Fibroblast of the aortic adventitia (primary cell): ENCODE measurements at places on chromosomes 12 and 14. TPM values are rescaled to one million over a fixed set of nuclear protein-coding genes. Genes with fewer than 3 reads are reported as not detected.

DNA sequence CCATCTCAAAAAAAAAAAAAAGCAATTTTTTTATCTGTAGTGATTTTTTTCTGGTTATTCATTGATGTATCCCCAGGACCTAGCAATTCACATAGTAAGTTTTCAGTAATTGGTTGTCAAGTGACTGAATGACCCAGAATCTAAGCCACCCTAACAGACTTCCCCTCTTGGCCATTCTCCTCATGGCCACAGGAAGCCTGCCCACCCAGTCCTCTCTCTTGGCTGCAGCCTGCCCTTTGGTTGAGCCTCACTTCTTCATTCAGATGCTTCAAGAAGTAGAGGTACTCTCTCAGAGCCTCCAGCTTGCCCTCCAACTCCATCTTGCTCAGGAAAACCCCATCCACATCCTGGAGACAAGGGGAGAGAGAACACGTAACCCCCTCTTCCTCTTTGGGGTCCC lies 2.8 kb downstream of the KRT78 start:
- no peak for DNase-seq

DNA sequence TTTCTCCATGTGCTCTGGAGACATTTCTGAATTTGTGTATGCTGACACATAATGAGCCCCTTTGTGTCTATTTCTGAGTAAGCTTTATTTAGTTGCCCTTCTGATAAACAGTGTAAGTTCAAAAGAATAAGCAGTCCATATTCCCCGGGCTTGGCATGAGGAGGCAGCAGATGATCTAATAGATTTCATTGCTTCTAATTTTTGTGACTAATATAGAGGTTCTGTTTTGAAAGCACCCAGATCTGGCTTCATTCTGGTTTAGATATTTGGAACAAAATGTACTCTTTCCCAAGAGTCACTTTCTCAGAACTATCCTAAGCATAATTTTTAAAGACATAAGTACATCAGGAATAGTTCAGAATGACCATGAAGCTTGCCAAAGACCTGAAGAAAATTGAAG lies 290.9 kb downstream of the BTG1 start:
- peak; percentile 35 for DNase-seq

- peak; percentile 58 for DNase-seq
Observed at GRCh38 chr12:108720757-108721514, 10.4 kb downstream of the CORO1C start.

Gene KRT75
- not detected in 2 replicates for total RNA-seq

DNA sequence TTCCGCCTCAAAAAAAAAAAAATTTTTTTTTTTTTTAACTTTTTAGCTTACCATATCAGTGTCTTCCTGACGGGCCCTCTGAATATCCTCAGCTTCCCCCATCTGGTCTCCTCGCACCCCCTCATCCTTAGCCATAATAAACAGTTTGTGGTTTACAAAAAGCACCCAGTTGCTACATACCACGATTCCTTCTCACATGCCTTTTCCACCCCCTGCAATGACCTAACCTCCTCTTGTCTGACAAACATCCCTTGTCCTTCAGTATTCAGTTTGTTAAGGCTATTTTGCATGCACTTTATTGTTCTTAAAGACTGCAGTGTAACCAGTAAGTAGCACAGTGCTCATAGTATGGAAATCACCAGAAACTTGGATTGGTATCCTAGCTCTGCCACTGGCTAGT lies 88.5 kb downstream of the PPM1H start:
- no peak for DNase-seq

Gene ADCY6
- total RNA-seq, result 30.3 and 31.5 TPM in 2 replicates

Gene SPTB
- total RNA-seq, result under 0.01 TPM in 1 of 2 replicates, not detected in the other

DNA sequence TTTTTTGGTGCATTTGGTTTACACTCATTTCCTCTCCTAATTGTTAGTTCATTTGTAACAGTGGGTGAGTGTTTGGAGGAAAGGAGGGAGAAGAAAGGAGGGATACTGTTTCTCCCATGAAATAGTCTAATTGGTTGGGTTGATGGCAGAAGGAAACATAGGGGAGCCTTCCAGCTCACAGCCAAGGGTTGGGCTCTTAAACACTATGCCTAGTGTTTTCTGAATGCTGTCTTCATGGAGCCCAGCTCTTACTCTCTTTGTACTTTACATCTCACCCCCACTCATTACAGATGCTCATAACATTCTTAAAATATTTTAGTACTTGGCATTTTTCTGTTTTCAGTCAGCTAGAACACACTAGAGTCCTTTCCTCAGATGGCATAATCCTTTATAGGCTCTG lies 38.2 kb downstream of the BAZ2A start:
- no peak for DNase-seq

Gene ACSS3
- total RNA-seq, result 24.5 and 25.3 TPM in 2 replicates

DNA sequence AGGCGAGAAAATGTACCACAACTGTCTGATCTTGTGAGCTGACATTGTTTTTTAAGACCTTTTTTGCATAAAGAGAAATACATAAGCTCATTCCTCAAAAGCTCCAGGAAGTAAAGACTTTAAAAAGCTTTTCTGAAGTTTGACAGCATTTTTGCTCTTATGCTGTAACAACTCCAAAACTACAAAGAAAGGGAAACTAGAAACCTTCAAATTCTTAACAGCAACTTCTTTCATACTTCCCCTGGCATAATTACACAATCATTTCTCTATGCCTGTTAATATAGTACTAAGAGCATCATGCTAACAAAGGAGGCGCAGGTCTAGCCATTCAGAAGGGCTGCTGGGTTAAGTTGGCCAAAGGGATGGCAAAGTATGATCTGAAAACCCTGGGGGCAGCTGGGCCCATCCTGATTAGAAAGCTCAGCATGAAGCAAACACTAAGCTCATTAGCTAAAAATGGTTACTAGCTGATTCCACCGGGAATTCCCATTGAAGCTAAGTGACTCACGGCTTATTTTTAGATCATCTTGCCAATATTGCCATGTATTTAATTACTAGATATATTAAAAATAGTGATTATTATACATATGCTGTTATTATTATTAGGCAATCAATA lies 26.1 kb upstream of the ANP32D start:
- DNase-seq, result no peak

- DNase-seq, result no peak
Observed at GRCh38 chr14:56135001-56135400, 16.8 kb downstream of the PELI2 start.

Gene BMAL2
- total RNA-seq, result 2.8 and 44.5 TPM in 2 replicates

Gene KRT74
- total RNA-seq, result not detected in 2 replicates

- DNase-seq, result peak; percentile 8
Observed at GRCh38 chr12:40034156-40034555, 71.7 kb downstream of the SLC2A13 start.

GRCh38 chr14:74620497-74620921 lies 8.5 kb upstream of the LTBP2 start:
- peak; percentile 95 for DNase-seq

GRCh38 chr12:12540261-12541013 lies 22.2 kb downstream of the DUSP16 start:
- DNase-seq, result no peak

- no peak for DNase-seq
Observed at GRCh38 chr12:93550748-93551611, 21.5 kb upstream of the SOCS2 start.

Gene ANKRD33
- 0.09 TPM in 1 of 2 replicates, not detected in the other for total RNA-seq

DNA sequence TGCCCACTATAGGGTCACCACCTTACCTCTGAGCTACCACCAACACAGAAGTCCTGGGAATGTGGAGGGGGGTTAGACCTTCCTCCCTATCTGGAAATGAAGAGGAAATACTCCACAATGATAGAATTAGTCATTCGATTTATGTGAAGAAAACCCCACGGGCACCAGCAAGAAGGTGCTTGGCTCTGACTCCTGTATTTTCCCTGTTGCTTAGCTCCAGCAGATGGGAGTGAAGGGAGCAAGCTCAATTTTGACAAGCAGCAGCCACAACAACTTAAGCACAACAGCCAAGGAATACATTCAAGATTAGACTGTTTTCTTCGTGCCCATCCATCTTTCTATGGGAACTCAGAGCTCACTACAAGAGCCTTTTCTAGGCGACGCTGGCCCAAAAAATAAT lies 191.7 kb downstream of the SPTSSA start:
- no peak for DNase-seq

Gene PTGER2
- total RNA-seq, result 1.6 and 50.1 TPM in 2 replicates

DNA sequence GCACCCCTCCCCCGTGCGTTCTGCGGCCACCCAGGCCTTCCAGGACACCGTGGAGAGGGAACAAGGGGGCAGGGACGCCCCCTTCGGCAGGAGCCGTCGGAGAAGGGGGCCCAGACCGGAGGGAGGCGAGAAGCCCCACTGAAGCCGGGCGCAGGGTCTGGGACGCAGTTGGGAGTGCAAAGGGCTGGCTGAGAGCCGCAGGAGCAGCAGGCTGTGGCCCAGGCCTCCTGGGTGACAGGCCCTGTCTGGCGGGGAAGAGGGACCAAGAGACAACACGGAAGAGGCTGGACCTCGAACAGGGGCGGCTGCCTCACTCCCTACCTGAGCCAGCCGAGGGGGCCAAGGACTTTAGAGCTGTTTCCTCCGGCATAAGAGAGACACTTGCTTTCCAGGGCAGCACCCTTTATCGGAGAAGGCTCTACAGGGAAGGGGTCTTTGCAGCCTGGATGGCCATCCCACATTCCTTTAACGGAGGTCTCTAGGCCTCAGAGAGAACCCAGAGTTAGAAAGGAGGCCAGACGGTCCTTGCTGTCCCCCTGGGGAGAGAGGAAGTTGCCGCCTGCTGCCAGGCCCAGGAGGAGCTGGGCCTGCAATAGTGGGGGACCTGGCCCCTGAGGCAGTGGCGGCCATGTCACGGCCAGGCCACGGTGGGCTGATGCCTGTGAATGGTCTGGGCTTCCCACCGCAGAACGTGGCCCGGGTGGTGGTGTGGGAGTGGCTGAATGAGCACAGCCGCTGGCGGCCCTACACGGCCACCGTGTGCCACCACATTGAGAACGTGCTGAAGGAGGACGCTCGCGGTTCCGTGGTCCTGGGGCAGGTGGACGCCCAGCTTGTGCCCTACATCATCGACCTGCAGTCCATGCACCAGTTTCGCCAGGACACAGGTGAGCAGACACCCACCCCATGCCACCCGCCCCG lies 1.3 kb downstream of the DTX1 start:
- no peak for DNase-seq

Gene FGF23
- total RNA-seq, result not detected in 2 replicates

DNA sequence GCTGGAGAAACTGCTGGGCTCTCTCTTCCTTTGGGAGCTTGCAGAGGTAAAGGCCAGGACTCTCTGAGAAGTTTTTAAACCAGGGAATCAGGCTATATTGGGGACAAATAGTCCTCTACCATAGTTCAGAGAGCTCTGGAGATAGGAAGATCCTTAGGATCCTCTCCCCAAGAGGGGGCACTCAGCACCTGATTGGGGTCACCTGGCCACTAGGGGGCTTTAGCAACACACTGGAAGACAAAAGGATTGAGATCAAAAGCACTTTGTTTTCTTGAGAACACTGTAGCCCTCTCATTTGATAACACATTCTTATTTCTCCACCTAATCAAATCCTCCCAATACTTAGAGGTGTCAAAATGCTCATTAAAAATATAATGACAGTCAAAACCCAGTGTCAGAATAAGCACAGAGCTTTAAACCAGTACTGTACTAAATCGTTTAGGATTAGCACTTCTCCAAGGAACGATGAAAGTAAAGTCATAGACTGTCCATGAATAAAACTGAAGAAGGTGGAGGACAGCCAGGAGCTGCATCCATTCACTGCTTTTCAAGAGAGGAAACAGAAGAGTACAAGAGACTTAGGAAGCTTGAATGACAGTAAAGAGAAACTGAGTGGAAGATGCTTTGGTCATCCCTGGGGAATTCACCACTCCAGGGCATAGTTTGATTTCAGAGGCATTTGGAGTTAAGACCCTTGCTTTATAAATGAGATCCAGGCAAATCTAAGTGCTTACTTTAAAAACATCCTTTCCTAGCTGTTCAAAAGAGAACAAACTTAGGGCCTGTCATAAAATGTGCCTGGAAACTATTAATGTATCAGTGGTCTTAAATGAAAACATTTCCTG lies 26.5 kb downstream of the BMP4 start:
- no peak for DNase-seq

DNA sequence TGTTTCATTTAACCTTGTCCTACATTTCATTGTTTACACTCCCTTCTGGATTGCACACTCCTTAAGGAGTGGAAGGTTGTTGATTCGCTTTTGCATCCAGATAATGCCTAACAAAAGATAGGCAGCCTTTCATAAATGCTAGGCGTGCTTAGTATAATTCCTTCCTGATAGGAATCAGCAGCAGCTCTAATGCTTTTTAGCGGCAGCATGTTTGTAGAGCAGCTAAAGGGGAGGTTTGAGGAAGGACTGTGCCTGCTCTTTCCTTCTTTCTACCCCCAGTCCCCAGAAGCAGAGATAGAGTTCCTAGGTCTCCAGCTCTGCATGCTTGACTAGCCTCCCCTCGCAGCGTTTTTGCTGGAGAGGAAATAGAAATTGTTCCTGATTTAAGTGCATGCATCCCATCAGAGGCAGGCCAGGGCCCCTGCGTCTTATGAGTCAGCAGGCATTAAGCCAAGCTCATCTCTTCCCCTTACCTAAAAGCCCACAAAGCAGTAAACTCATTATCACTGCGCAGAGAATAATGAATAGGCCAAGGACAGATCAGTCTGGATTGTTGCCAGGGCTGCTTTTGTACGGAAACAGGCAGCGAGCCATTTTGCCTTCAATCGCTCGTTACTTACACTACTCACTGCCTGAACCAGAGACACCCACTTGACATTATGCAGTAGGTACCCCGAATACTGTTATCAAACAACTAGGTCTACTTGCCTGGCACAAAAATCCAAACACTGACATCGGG lies 14.0 kb upstream of the TBPL2 start:
- DNase-seq, result peak; percentile 71

GRCh38 chr12:68495336-68496070 lies 115.2 kb upstream of the RAP1B start:
- DNase-seq, result peak; percentile 69

Gene LBHD2
- total RNA-seq, result not detected in 2 replicates

- DNase-seq, result no peak
Observed at GRCh38 chr14:20798318-20798717, 4.3 kb downstream of the RNASE1 start.

- DNase-seq, result peak; percentile 27
Observed at GRCh38 chr12:75419841-75420240, 29.0 kb downstream of the GLIPR1L2 start.

- DNase-seq, result no peak
Observed at GRCh38 chr14:23380197-23380914, 3.5 kb downstream of the CMTM5 start.

DNA sequence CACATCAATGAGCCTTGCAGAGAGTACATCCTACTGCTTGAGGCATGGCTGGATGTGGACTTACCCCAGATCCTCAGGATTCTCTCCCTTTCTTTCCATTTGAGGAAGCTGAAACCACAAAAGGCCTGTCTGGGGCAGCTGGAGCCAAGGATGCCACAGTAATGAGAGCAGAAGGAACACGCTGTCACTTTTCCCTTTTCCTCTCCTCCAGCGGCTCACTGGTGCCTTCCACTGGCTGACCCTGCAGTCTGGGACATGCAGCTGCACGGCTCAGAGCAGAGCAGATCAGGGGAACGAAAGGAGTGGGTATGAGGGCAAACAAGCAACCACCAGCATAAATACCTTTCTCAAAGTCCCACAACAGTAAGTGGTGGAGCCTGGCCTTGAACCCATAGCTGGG lies 78.2 kb downstream of the GAS2L3 start:
- DNase-seq, result no peak
